Motor neuron (in vitro differentiated cells): ENCODE measurements at places on chromosomes 3 and 15. TPM values are rescaled to one million over a fixed set of nuclear protein-coding genes. Genes with fewer than 3 reads are reported as not detected.

Gene GABRR3
- total RNA-seq = 0.10 and 0.11 TPM in 2 replicates

Gene GALNT15
- 0.43 and 1.6 TPM in 2 replicates for total RNA-seq

Gene FANCD2OS
- total RNA-seq = not detected in 2 replicates

DNA sequence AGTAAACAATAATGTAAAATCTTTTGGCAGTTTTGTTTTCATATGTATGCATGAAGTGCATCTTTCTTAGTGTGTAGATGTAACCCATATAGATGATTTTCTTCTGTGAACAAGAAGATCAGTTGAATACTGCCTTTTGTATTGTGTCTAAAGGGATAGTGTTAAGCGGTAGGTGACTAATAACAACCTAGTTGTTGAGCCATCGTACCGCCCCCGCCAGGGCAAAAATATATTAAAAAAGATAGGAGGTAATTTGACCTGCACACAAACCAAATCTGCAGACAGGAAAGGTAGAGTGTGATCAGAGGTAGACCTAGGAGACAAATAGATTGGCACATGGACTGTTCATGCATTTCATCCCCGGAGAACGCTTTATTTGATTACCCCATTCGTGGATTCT, 3.3 kb upstream of the GMNC start:
- no peak for ATAC-seq

DNA sequence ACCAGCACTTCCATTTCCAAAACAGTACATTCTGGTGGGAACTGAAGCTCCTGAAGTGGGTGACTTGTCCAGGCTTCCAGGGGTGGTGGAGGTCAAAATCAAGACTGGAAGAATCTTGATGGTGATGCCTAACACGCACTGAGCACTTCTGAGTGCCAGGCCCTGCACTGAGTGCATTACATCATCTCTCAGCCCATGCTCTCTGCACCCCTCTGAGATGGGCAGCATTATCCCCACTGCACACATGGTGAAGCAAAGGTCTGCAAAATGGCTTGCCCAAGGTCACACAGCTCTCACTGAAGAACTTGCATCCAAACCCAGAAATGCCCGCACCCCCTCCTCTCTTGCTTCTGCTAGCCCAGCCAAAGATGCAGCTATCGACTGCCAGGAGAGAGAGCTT, 36.9 kb downstream of the NTRK3 start:
- ATAC-seq = no peak

DNA sequence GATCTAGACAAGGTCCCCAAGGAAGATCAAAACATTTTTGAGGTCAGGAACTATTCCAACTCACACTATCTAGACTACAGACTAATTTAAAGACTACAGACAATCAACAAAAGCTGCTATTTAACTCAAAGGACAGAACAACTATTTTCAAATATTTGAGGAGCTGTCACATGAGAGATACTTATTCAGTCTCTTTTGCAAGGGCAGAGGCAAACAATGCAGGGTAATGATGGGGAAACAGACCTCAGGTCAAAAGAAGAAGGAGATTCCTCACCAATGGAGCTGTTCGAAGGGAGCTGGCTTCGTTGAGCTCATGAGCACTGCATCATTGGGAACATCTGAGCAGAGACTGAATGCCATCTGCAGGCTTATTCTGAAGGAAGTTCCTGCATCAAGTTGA, 231.9 kb downstream of the DTWD1 start:
- no peak for ATAC-seq

DNA sequence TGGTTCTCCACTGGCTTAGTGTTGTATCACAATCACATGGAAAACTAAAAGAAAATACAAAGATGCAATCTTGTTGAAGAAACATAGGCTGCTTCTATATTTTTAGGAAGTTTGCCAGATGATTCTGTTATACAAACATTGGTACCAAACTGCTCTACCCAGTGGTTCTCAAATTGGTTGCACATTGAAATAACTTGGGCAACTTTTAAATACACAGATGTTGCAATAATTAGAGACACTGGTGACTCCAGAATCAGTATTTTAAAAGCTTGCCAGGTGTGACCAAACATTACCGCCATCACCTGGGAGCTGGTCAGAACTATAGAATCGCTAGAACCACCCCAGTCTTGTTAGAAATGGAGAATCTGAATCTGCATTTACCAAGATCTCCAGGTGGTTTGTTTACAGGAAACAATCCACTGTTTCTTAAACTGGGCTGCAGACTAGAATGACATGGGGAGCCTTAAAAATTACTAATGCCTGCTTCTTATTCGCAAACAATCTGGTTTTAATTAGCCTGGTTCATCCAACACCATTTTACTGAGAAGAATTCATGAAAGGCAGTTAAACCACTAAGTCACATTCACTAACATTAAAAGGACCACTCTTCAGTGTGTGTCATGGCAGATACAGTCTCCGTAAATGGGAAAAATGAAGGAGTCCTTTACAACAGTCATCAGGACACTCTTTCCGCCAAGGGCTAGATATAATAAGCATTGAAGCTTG, 76.5 kb downstream of the ACAP2 start:
- ATAC-seq = no peak

DNA sequence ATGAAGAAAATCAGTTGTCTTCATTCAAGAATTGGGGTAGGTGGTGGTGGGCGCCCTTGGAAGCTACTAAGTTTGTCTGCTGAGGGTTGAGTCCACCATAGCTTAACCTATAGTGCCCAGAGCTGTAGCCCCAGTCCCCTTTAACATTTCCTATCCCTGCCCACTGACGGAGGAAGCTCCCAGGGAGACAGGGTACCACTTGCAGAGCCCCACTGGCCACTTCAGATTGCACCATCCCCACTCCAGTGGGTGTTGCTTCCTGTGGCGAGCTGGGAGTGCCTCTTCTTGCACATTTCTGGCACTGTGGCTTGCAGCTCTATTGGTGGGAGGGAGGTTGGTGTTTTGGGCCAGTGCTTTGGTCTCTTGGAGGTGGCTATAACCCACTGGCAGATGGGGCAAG, 2.7 kb downstream of the PXYLP1 start:
- no peak for ATAC-seq

DNA sequence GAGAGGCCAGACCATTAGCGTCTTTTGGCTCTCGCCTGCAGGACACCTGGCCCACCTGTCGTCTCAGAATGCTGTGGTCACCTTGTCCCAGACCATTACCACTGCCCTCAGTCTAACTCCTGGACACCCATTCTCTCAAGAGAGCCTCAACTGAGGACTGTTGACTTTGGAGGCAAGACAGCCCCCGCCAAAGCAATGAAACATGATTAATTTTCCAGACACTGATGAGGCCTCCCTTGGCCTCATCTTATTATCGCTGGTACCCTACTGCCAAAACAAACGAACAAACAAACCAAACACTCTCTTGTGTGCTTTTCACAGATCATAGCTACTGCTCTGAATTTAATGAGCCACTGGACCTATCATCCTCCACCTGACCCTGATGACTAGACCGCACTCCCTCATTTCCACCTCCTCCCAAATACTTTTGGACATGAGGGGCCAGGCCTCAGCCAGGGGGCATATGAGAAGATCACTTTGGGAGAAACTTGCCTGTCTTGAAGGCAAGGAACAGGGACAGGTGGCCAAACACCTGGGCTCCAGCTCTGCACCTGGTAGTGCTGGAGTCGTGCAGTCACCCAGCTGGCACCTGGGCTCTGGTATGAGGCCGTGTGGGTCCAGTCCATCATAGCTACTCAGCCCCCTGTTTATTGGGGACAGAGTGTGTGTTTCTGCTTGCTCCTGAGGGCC, 27.6 kb downstream of the ALS2CL start:
- ATAC-seq = no peak

- ATAC-seq = peak; percentile 69
Observed at GRCh38 chr3:170356596-170357175, 829 bp upstream of the SKIL start.

- peak; percentile 25 for ATAC-seq
Observed at GRCh38 chr15:69727121-69727924, 274.7 kb downstream of the RPLP1 start.

- peak; percentile 98 for ATAC-seq
Observed at GRCh38 chr15:36501063-36501678, 78.3 kb upstream of the CDIN1 start.

DNA sequence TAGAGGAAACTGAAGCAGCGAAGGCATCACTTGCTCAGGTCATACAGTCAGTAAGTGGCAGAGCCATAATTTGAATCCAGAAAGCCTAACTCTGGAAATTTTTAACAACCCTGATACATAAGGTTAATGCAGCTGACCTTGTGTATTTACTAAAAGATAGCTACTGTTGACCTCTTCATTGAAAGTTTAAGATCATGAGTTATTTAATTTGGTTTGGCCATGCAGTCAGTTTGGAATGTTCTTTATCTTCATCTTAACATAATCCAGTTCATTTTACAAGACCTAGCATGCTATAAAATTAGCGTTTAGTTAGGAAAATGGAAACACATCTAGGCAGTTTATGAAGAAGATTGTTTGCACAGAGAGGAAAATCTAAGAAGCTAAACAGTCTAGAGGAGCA, 240.9 kb downstream of the RBMS3 start:
- no peak for ATAC-seq

DNA sequence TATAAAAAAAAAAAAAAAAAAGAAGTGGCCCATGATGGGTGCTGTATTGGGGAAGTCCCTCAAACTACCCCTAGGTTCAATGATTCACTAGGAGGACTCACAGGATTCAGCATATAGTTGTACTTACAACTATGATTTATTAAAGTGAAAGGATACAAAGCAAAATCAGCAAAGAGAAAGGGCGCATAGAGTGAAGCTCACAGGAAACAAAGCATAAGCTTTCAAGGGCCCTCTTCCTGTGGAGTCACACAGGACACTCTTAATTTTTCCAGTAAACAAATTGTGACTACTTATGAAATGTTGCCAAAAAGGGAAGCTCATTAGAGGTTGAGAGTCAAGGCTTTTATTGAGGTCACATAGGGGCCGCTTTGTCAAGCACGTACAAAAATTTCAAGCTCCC, 153.7 kb upstream of the GAP43 start:
- ATAC-seq = no peak

DNA sequence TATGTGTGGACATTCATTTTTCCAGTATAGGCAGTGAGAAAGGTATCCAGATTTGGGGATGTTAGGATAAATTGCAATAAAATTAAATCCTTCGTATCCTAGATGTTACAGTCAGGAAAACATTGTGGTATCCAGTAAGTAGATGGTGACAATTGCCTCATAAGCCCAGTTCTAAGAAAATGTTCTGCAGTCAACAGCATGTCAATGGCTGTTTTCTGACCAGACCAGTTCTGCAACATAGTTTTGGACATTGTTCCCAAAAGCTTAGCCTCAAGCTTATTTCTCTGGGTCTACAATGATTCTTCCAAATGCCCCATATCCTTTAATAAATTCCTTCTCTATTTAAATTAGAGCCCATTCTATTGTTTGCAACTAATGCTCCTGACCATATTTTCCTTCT, 480.7 kb downstream of the FHIT start:
- no peak for ATAC-seq

DNA sequence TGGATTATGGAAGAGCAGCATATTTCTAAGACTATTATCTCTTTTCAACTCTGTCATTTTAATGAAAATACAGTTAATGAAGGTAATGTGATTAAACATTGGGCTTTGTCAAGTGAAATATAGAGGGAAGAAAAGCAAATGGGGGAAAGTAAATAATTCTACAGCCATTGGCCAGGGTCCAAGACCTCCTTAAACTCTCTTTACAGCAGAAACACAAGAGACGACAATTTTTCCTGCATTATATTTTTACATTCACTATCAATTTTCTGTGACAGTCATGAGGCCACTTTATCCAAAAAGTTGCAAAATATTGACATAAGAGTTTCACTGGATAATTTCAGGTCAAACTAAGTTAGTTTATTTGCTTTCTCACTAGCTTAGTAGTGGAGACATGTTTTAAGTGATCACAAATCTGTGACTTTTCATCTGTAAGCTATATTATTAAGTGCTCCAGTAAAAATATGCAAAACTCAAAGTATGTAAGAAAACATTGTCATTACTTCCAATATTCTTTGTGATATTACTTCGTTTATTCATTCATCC, 385.9 kb upstream of the DPH6 start:
- no peak for ATAC-seq

DNA sequence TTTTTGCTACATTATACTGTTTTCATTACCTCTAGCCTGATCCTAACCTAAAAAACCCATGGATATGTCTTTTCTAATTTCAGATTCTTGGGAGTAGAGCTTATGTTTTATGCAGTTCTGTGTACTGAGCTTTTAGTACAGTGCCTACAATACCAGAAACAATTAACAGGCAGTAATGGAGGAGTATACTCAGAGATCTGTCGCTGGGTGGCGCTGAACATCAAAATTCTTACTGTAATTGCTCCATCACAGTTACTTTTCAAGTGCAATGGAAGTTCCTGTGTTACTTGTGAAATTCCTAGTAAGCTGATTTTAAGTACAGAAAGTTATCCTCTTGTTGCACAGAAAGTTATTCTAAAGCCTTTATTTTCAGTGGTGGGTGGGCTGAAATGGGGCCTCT, 66.9 kb downstream of the RNF13 start:
- ATAC-seq = peak; percentile 94

DNA sequence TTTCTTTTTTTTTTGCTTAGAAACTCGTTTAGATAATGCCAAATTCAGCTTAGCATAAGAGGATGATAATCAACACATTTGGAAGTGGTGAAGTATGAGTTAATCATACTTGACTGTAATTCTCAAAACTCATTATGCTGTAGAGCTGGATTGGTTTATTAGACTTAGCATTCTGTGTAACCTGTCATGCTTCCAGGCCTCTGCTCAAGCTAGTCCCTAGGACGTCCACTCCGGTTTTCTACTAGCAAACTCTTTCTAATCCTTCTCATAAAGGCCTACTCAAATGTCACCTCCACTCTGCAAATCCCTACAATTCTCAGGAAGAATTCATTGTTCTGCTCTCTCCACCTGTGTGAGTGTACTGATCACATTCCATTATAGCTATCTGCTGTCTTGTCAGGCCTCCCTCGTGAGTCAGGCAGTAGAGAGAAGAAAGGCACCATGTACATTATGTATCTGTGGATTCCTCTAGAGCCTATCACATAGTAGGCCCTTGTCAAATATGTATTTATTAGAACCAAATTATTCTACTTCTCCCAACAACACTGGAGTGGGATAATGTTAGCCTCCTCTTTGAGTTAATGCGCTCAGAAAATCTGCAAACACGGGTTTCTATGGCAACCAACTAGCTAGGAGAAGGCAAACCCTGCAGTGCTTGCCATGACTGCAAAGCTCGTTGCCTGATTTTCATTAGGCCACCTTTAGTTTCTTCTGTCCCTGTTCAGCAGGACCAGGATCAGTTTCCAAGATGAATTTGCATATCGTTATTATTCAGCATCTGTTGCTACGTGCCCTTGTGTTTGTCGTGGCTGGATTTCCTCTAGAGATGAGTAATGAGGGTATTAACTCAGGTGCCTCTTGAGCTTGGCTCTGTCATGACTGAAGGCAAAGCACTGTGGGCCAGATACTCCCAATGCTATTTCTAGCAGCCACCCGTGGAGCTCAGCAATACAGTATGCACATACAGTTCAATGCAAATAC, 30.7 kb downstream of the ATP13A5 start:
- peak; percentile 93 for ATAC-seq

GRCh38 chr3:167740961-167741587, 5.6 kb downstream of the SERPINI1 start:
- peak; percentile 47 for ATAC-seq
